Liver (tissue), 10 donors: ENCODE measurements at places on chromosomes 13 and 19. TPM values are rescaled to one million over a fixed set of nuclear protein-coding genes. Genes with fewer than 3 reads are reported as not detected.

DNA sequence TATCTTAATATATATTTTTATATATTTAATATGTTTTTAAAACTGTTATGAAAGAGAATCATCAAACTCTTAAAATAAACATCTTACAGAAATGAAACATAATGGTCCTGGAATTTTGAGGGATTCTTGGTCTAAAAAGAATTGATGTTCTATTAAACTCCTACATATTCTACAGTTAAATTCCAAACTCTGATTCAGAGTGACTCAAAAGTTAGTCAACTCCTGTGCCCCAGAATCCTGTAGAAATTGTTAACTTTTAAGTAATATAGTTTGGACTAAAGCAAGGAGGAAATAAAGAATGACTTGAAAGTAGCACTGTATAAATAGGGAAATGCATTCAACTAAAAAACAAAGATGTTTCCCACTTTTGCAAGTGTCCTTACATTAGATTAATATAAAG is 47.7 kb downstream of the FNDC3A start:
- H3K36me3 ChIP-seq: no peaks in the 10 kb centered on the region
- DNase-seq: no peak
- H3K4me3 ChIP-seq: no peak overlapping the region
- H3K4me1 ChIP-seq: no peaks in the 10 kb centered on the region

DNA sequence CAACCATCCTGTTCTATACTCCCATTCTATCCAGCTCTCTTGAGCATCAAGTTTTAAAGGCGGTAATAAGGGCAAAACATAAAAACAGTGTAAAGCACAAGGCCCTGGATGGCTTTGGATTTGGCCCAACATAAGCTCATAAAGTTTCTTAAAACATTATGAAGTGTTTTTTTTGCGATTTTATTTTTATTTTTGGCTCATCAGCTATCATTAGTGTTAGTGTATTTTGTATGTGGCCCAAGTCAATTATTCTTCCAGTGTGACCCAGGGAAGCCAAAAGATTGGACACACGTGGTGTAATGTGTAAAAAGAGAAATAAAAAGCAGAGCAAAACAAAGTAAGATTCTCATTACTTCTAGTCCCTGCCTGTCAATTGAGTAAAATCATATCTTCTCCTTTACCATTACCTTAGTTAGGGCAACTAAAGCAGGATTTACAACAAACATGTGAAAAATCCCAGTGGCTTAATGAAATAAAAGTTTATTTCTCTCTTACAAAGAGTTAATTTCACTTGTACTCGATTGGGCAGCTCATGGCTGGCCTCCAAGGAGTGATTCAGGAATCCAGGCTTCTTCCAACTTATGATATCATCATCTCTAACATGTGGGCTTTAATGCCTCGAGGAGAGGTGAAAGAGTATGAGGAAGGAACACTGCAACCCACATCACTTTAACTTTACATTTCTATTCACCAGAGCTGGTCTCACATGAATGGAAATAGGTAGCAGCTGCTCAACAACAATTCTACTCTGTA is 725.2 kb upstream of the SLITRK1 start:
- H3K4me3 ChIP-seq: no peak overlapping the region
- DNase-seq: no peak
- no peaks in the 10 kb centered on the region for H3K36me3 ChIP-seq
- H3K4me1 ChIP-seq: no peaks in the 10 kb centered on the region
- H3K27ac ChIP-seq: no peak overlapping the region
- H3K27me3 ChIP-seq: no peaks in the 10 kb centered on the region

DNA sequence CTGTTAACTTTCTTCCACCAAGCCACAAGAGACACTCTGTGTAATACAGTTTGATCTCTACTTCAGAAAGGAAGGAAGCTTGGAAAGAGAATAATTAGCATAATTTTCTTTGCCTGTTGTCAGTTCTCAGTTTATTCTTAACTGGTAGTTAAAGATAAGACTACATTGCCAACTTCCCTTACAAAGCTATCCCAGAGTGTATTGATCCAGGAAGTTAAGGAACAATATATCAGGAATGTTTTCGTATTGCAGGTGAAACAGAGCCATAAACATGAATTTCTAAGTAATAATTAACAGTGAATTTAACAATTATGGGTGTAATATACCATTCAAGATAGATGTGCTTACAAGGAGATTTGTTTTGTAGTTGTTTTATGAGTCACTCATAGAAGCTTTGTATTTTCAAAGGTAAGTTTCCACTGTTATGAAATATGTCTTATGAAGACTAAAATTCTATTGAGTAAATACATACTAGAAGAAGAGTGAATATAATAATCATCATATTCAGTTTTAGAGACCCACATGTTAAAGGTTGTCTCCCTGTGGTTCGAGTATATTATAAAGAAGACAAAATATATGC is 88.4 kb upstream of the KLF5 start:
- DNase-seq: no peak
- no peaks in the 10 kb centered on the region for H3K27me3 ChIP-seq
- no peaks in the 10 kb centered on the region for H3K36me3 ChIP-seq
- no peak overlapping the region for H3K4me3 ChIP-seq

GRCh38 chr13:51502153-51502651 is 49.4 kb upstream of the INTS6 start:
- H3K27me3 ChIP-seq: no peaks in the 10 kb centered on the region
- no peak for DNase-seq
- peaks cover 12% of the 10 kb centered on the region for H3K4me1 ChIP-seq
- H3K27ac ChIP-seq: no peak overlapping the region
- no peak overlapping the region for H3K4me3 ChIP-seq

GRCh38 chr19:5782945-5783919 is 1.3 kb downstream of the PRR22 start:
- no peak overlapping the region for H3K27ac ChIP-seq
- peaks cover 8% of the 10 kb centered on the region for H3K36me3 ChIP-seq
- no peak overlapping the region for H3K4me3 ChIP-seq
- no peaks in the 10 kb centered on the region for H3K4me1 ChIP-seq
- H3K27me3 ChIP-seq: no peaks in the 10 kb centered on the region

DNA sequence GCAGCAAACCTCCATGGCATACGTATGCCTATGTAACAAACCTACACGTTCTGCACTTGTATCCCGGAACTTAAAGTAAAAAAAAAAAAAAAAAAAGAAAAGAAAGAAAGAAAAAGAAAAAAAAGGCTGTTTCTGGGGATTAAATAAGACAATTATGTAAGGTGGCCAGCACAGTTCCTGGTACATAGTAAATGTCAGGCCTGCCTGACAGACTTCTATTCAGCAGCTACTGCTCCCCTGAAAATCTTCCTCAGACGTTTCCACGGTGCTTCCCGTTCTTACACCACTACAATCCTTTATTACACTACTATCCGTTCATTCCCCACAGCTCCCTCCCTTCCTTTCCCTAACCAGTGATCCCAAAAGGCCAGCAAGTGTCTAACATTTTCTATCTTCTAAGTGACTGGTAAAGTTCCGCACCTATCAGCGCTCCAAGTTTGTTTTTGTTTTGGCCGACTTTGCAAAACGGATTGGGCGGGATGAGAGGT is 636 bp upstream of the RB1 start:
- peaks cover 2% of the 10 kb centered on the region for H3K4me1 ChIP-seq

DNA sequence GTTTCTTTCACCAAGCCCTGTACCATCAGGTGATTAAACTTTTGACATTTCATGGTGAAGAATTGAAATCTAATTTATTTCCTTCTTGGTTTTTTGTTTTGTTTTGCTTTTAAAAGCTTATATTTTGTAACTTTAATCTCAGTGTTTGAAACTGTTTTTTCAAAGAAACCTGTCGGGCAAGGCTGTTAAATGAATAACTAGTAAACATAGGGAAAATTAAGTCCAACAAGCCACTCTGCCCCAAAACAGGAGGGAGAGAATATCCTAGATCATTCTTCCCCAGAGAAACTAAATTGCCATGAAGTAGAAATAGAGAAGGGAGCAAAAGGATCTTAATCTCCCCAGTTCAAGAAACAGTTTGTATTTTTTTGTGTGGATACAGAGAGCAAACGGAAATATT is 98.2 kb downstream of the FREM2 start:
- H3K4me1 ChIP-seq: no peaks in the 10 kb centered on the region
- H3K4me3 ChIP-seq: no peak overlapping the region
- DNase-seq: no peak
- no peaks in the 10 kb centered on the region for H3K27me3 ChIP-seq
- H3K27ac ChIP-seq: no peak overlapping the region

Gene RNF17
- 0.08 TPM for total RNA-seq

Gene F10
- 85.3 TPM for total RNA-seq

Gene COMP
- 0.17 TPM for total RNA-seq
